ENCODE measurements at places on chromosomes 5 and 9.
A peak's percentile ranks its signal among the peaks of the same experiment; 100 is the strongest.

DNA sequence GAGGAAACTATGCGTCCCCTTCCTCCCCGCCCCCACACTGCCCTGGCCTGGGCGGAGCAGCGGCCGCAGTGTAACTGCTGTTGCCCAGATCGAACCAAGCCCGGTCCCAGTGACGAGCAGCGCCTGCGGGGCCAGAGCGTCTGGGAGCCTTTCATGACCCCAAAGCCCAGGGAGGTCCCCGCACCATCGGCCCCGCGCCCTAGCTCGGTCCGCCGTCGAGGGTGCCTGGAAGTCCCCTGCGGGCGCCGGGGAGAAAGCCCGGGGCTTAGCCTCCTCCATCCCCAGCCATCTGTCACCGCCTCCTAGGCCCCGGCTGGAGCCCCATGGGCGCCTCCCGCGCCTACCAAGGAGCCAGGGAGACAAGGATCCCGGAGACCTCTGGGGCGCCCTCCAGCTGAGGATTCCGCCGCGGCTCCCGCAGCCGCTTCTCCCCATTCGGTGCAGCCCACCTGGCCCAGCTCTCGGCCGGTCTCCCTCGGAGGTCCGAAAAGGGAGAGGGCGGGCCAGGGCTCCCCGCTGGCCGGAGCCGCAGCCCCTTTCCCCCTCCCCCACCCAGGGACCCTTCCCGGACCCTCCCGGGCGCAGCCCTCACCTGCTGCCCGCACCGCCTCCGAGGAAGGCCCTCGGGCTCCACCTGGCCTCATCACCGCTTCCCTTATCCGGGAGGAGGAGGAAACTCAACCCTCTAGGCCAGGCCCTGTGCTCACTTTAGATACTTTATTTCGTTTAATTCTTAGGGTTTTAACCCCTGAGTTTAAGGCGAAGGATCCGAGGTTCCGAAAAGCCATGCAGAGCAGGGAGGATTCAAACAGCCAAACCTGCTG lies 45.6 kb downstream of the APTX start:
- DNase-seq = no peak

- no peak for DNase-seq
Observed at GRCh38 chr5:133866160-133866902, 102.1 kb downstream of the C5orf15 start.

GRCh38 chr5:67897980-67898379 lies 317.6 kb upstream of the PIK3R1 start:
- no peak for DNase-seq

- DNase-seq = no peak
Observed at GRCh38 chr5:112374356-112374755, 44.7 kb downstream of the EPB41L4A start.

DNA sequence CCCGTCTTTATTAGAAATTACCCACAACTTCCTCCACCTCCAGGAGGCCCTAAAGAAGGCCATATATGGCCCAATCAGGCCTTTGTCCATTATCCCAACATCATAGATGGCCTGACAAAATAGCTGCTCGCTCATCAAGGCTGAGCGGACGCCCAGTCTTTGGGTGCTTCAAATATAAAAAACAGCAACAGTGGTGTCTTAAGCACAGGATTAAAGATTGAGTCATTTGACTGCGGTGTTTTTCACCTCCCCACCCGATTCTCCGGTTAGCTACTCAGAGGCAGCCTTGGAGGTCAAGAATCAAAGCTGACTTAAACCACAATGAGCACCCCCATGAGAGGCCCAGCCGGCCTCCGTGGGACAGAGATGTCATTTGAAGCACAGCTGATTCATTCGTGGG lies 18.8 kb downstream of the S1PR3 start:
- no peak for DNase-seq

DNA sequence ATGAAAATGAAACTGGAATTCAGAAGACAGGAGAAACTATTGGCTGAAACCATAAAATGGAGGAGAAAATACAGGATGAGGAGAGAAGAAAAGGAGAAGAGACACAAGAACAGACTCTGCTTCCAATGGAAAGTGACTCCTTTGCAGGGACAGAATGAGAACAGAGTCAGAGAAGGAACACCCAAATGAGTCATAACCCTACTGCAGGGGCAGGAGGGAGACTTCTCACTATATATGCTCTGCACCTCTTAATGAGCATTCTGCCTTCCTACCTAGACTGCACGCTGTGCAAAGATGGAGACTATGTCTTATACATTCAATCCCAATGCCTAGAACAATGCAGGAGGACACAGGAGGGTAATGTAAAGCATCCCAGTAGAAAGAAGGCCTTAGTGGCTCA lies 2.1 kb downstream of the SAXO1 start:
- no peak for DNase-seq

DNA sequence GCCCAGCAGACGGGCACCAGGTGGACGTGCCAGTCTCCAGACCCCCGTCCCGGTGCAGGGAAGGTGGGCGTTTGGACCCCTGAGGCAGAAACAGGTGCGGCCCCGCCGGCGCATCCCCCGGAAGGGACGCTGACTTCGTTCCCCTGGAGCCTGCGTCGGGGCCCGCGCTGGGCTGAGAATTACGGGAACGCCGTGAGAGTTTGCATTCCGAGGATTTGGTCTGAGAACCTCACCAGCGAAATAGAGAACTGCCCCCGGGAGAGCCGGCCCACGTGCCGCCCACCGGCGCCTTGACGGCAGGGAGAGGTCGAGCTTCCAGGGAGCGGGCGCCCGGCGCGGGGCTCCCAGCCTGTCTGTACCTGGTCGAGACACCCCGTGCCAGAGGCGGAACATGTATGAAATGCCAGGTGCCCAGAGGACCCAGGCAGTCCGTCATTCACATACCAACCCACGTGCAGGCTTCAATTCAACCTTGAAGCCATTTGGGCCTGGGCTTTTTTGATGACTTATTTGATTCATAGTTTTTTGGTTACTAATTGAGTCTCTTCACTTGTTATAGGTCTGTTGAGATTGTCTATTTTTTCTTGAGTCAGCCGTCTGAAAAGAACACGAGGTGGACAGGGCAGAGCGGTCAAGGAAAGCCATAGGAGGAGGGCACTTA lies 877 bp upstream of the CAMSAP1 start:
- no peak for DNase-seq

DNA sequence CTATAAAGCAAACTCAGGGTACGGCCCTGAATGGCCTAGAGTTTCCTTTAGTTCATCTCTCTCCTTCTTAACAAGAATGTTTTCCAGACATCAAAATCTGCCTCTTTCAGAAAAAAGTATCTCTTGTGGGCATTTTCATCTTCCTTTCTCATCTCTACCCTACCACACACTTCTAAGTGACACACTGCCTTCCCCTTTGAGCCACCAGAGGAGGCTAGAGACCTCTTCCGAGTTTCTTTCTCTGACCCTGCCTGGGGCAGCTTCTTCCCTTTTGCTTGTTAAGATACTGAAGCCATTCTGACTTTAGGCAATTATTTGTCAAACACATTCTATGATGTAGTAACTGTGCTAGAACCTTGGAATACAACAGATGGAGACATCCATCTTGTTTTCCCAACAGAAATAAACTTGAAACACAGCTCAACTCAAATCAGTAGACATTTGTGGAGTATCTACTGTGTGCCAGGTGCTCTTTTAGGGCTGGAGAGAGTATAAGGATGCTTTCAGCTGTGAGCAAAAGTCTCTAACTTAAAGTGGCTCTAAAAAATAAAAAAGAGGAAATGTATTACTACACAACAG lies 8.6 kb upstream of the SV2C start:
- no peak for DNase-seq

- DNase-seq = peak; percentile 75
Observed at GRCh38 chr5:122182491-122182921, 53.2 kb downstream of the ZNF474 start.

DNA sequence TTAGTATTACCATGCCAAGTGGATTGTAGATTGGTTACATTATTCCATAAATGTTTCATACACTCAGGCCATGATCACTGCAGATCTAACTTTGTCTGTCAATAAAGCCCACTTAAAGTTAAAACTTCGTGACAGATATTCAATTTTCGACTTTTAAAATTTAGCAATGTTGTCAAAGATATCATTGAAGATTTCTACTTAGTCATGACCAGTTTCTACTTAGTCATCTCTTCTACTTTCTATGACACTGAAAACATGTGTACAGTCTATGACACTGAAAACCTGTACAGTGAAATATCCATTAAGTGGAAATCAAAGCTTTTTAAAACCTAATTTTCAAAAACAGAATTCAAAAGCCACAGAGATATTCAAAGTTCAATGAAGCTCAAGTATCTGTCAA lies 258.2 kb downstream of the MCTP1 start:
- DNase-seq = no peak

- no peak for DNase-seq
Observed at GRCh38 chr5:95564450-95564849, 9.5 kb downstream of the ARSK start.

DNA sequence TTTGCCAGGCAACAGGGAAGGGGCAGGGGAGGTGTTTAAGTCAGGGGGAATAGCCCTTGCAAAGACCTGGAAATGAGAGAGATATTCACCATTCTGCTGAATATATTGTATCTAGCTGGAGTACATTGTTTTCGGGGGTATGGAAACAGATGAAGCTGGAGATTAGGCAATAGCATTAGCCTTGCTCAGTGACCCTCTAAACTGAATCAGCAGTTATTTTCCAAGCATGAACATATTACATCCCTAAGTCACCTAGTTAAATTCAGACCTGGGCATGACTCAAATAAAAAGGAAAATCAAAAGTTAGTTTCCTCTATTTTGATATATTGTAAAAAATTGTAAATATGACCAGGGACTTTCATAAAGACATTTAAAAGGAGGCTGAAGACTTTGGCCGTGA lies 544.6 kb upstream of the TRPC7 start:
- DNase-seq = no peak

GRCh38 chr9:96073531-96074480 lies 198.3 kb downstream of the ERCC6L2 start:
- DNase-seq = no peak

- DNase-seq = peak; percentile 45
Observed at GRCh38 chr9:98908897-98909634, 34.6 kb upstream of the COL15A1 start.

DNA sequence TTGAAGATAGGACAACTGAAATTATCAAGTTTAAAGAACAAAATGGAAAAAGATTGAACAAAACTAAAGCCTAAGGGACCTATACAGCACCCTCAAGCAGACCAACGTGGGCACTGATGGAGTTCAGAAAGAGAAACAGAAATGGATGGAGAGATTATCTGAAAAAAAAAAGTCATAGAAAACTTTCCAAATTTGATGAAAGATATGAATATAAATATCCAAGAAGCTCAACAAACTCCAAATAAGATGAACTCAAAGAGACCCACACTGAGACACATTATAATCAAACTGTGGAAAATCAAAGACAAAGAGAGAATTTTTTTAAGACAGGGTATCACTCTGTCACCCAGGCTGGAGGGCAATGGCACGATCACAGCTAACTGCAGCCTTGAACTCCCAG lies 128.6 kb upstream of the PUM3 start:
- no peak for DNase-seq

DNA sequence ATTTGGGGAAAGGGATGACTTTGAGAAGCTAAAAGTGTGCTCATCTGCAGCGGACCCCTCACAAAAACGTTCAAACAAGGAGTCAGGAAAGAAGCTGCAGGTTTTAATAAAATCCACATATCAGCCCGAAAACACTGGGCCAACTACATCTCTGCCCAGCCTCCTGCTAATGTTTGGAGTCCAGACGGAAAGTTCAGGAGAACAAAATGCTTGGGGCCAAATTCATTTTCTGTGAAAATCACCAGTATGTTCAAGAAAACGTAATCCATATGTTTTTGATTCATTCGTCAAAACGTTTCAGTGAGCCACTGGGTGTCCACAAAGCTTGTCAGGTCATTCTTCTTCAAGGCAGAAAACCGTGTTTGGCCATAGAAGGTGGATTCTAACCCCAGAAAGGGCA lies 87.5 kb upstream of the GAS1 start:
- DNase-seq = no peak

DNA sequence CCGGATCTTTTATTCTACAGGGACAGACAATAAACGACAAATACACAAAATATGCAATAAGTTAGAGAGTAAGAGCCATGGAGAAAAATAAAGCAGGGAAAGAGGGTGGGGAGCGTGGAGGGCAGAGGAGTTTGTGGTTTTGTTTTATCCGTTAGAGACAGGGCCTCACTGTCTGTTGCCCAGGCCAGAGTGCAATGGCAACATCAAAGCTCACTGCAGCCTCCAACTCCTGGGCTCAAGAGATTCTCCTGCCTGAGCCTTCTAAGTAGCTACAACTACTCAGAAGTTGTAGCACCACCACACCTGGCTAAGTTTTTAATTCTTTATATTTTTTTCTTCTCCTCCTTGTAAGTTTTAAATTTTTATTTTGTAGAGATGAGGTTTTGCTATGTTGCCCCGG lies 54.5 kb upstream of the CTNNA1 start:
- no peak for DNase-seq

GRCh38 chr5:134130239-134130945 lies 15.9 kb downstream of the TCF7 start:
- DNase-seq = no peak

DNA sequence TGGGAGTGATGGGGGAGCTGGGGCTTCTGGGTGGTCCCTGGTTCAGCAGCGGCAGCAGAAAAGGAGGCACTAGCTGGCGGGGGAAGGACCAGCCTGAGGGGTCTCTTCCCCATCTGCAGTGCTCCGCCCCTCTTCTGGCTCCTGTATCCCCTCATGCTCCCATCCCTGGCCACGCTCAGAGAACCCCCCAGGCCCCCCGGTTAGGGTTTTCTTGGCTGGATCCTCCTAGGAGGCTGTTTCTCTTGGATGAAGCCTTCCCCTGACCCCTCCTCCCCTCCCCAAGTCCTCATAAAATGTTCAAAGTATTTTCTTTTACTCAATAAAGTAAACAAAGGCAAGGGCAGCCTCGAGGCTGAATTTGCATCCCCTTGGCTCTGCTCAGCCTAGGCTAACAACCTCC lies 60.8 kb downstream of the FGF18 start:
- no peak for DNase-seq

- no peak for DNase-seq
Observed at GRCh38 chr5:37575541-37576489, 196.7 kb downstream of the WDR70 start.

DNA sequence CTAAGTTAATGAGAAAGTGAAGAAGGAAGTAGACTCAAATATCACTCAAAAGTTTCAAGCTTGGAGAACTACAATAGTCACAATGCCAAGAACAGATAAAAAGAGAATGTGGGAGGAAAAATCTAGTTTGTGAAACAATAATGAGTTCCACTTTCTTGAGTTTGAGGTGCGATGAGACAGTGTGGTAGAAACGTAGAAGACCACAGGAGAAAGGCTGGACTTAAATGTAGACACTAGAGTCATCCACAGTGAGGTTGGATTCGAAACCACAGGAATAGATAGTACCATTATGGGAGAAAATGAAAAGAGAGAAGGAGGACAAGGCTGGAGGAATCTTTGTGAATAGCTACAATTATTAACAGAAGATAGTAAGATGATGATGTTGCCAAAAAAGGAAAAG lies 141.1 kb upstream of the LRRTM2 start:
- DNase-seq = no peak
